ENCODE measurements at places on chromosomes 12 and 14.

DNA sequence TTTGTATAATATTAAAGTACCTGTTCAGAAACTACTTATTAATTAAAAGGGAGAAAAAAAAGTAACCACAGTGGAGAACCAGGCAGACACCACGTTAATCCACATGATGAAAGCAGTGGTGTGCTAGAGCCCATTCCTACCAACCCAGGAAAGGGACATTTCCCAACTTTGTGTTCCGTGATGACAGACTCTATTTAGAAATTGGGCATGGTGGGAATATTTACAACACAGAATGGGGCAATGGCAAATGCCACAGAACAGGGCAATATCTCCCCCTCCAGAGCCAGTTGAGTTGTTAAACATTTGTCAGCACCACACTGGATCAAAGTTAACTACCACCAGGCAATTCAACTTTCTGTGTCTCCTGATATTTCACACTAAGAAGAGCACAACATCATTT, 1.2 kb upstream of the HIGD1C start:
- DNase-seq = peak; percentile 68

DNA sequence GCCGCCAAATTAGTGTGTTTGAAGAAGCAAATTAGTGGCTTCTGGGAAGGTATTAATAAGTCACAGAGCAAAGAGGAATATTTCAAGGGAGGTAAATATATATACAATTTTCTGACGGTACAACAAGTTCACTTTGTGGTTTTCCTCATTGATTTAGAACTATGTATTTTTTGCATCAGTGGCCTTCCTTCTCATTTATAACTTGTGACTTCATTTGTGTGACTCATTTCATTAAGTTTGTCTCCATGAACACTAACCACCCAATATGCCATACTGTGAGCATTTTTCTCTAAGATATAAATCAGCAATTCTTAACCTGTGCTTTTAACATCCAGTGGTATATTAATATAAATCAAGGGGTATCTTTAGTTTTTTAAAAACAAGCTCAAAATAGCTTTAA, 29.3 kb upstream of the ARHGAP5 start:
- DNase-seq = peak; percentile 2

- no peak for DNase-seq
Observed at GRCh38 chr14:38904959-38905358, 198.1 kb downstream of the SEC23A start.

DNA sequence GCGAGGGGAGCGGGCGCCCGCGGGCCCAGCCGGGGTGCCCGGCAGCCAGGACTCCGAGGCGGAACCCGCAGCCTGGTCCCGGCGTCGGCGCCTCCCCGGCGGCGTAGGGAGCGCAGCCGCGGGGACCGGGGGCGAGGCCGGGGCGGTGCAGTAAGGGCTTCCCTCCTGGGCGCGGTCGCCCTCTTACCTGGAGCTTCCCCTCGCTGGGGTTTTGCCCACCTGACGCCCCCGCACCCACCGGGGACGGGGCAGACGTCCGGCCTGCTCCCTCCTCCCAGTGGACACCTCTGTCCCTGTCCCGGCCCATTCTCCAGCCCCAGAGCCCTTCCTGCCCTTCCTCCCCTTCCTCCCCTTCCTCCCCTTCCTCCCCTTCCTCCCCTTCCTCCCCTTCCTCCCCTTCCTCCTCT, 413 bp upstream of the TUBA1C start:
- peak; percentile 64 for DNase-seq

GRCh38 chr14:49970474-49971147, 77.7 kb downstream of the ARF6 start:
- DNase-seq = peak; percentile 63

GRCh38 chr12:93552427-93552826, 20.0 kb upstream of the SOCS2 start:
- DNase-seq = no peak

DNA sequence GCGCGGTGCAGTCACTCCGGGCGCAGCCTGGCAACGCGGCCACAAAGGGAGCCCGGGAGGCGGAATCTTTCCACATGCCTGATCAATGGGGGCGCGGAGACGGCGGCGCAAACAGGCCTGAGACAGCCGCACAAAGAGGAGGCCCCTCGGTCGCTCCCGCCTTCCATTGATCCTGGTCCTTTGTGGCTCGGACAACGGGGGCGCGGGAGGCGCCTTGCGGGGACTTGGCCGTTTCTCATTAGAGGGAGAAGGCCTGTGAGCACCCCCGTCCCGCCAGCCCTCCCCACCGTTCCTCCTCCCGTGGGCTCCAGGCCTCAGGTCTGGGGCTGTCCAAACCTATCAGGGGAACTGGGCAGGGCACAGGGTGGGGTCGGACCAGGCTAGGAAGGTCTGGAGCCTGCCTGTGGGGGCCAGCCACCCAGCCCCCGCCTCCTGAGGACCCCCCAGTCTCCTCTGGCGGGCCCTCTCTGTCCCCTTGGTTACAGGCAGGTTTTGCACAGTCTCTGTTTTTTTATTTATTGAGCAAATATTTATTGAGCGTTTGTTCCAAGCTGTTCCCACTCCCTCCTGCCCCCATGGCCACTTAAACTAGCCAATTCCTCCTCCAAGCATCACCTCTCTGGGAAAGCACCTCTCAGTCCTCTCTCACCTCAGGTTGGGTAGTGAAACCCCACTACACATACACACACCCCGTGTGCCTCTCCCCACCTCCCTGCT, 29.0 kb upstream of the MSI1 start:
- no peak for DNase-seq

GRCh38 chr12:44127966-44128710, 292.3 kb downstream of the TMEM117 start:
- no peak for DNase-seq

GRCh38 chr14:96806836-96807235, 9.7 kb downstream of the VRK1 start:
- DNase-seq = peak; percentile 75

DNA sequence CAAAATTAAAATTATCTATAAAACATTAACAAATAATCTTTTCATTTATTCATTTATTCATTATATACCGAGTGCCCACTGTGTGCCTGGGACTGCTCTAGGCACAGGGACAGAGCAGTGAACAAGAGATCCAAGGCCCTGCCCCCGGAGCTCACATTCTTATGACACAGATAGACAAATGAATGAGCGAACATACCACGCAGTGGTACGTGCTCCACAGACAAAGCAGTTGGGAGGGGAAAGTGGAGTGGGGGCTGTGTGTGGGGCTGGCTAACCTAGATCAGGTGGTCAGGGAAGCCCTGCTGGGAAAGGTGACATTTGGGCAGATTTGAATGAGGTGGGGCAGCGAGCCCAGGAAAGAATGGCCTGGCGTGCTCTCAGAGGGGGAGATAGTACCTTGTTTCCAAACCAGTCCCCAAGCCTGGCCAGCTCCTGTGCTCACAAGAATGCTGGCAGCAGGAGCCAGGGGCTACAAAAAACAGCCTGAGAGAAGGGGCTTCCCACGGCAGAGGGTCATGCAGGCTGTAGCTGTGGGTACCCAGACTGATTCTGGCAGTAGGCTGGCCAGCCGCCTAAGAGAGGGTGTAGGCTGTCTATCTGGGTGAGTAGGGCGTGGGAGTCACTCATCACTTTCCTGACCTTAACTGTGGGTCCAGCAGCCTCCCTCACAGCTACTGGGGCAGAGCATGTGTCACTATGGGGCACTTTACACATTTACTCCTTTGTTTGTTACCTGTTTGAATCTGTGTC, 57.8 kb upstream of the ACTN1 start:
- DNase-seq = no peak

- DNase-seq = no peak
Observed at GRCh38 chr14:104357689-104358527, 219.5 kb downstream of the KIF26A start.

DNA sequence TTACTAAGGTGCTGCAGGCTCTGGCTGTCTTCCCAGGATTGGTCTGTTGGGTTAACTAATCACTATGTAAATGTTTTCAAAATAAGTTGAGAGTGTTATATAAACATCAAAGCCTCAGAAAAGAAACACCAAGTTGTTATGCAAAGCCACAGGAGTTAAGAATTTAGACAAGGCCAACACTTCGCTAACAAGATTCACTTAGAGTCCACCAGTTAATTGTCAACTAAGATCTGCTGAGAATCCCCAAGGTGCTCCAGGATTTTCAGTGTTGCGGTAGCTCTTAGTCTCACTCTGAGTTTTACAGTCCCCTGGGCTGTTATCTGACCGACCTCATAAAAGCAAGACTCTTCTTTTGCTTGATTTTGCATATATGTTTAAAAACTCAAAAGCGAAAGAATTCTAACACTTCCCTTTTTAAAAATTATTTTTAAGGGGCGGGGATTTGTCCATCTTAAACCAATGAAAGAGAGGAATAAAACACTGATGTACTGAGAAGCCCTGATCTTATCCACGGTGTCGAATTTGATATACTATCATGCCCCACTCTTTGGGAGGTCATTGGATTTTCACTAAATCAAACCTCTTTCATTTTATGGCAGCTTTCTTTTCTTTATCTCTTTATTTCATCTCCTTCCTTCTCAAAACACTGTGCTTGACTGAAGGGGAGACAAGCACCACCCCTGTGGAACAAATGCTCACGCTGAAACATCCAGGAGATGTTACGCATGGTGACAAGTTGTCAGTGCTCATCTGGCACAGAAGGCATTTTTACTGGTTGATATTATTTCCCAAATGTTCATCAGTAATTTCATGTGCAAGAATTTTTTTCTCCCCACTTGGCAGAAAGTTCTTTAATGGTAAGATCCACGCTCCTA, 7.0 kb downstream of the NIN start:
- peak; percentile 53 for DNase-seq

- DNase-seq = no peak
Observed at GRCh38 chr12:87660987-87661774, 368.0 kb downstream of the C12orf50 start.

DNA sequence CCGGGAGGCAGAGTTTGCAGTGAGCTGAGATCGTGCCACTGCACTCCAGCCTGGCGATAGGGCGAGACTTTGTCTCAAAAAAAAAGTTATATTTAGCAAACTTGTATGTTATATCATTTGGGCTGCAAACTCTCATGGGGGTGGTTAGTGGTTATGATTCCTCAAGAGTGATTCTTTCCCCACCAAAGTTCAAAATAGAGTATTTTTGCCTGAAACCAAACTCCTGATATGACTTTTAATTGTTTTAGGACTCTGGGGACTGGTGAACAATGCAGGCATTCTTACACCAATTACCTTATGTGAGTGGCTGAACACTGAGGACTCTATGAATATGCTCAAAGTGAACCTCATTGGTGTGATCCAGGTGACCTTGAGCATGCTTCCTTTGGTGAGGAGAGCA, 18.6 kb downstream of the HSD17B6 start:
- no peak for DNase-seq
